H4 (cell line): ENCODE measurements at places on chromosomes 1 and 21.

- no peak for DNase-seq
Measured at GRCh38 chr21:31294691-31295090, 49.4 kb downstream of the TIAM1 start.

DNA sequence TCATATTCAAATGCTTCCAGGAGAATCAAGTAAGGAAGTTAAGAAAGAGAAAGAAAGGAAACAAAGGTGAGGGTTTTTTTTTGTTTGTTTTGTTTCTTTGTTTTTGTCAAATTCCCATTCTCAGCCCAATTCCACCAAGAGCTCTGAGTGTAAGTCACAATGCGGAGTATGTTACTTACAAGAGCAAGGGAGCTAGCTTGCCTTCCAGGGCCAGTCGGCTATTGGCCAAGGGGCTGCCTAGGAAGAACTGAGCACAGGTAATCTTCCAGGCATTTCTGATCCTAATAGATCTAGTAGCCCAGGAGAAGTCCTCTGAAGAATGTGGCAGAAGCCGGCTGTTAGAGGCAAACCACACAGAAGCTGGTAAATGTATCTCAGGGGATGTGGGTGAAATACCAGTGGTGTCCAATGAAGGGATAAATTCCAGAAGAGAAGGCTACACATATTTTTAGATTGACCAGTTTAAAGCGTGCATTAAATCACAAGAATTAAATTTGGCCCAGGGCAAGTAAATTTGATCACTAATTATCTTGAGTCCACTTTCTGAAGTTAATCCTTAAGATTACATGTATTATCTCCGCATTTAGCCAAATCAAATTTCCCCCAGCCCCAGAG lies 239.6 kb upstream of the ADAMTS5 start:
- no peak for DNase-seq

DNA sequence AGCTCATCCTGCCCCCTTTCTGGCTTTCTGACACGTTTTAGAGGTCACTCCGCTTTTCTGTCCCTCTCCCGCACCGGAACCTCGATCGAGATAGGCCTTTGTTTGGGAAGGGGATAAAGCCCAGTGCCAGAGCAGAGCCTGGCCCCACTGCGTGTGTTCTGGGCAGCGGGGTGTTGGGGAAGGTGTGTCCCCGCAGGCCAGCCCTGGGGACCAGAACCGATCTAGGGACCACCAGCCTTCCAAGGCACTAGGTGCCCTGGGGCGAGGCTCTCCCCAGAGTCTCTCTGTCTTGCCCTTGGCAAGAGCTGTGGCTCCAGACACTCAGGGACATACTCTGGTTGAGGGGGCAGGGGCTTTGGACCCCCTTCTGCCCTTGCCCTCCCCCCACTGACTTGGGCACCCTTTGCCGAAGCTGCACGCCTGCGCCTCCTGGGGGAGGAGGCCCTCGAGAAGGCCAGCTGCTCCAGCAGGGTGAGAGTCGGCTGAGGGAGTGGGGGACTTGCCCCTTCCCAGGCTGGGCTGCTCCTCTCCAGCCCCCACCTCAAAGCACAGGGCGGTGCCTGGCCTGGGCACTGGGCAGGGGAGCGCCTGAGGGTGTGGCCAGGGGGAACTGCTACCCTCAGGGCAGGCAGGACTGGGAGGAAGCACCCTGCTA lies 16.4 kb downstream of the PRXL2B start:
- DNase-seq: no peak

GRCh38 chr1:184630679-184631060 lies 124.0 kb downstream of the EDEM3 start:
- no peak for DNase-seq

- DNase-seq: no peak
Measured at GRCh38 chr1:4724001-4724400, 69.6 kb downstream of the AJAP1 start.
